ENCODE measurements at places on chromosomes 2 and 18.
A peak's percentile ranks its signal among the peaks of the same experiment; 100 is the strongest.

GRCh38 chr2:202090530-202090929 lies 17.5 kb downstream of the KIAA2012 start:
- DNase-seq, result peak; percentile 42

- no peak for DNase-seq
These were observed 39.4 kb downstream of the SPC25 start for GRCh38 chr2:168850846-168851245.

- no peak for DNase-seq
These were observed 309.0 kb upstream of the CDH2 start for GRCh38 chr18:28485918-28486317.

DNA sequence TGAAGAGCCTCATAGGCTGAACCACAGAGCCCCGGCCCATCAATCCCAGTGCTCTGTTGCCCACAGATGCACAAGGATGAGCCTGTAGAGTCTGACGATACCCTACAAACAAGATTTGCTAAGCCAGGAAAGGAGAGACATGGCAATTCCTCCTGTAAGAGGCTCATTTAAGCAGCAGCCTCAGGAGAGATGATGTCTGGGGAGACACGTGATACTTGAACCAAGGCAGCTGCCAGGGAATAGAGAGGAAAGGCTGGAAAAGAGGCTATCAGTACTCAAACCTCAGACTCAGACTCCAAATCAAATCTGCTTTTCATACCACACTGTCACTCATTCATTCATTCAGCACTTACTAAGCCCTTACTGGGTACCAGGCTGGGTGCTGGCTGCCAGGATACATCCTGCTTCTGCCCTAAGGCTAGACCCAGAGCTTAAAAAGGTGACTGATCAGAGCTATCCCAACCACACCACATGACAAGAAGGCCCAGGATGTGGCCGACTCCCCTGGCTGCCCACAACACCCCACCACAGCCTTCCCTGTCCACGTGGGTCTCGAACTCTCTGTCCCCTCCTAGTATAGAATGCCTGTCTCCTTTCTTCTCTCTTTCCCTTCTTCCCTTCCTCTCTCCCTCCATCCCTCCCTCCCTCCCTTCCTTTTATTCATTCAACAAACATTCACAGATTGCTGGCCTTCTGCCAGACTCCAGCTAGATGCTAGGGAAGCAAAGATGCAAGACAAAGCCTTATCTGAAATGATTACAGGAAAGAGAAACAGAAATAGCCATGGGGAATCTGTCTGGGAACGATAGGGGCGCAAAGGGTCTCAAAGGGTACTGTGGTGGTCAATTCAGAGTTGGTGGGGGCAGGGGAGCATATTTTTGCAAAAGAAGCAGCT lies 23.4 kb upstream of the KCNK3 start:
- DNase-seq, result no peak

DNA sequence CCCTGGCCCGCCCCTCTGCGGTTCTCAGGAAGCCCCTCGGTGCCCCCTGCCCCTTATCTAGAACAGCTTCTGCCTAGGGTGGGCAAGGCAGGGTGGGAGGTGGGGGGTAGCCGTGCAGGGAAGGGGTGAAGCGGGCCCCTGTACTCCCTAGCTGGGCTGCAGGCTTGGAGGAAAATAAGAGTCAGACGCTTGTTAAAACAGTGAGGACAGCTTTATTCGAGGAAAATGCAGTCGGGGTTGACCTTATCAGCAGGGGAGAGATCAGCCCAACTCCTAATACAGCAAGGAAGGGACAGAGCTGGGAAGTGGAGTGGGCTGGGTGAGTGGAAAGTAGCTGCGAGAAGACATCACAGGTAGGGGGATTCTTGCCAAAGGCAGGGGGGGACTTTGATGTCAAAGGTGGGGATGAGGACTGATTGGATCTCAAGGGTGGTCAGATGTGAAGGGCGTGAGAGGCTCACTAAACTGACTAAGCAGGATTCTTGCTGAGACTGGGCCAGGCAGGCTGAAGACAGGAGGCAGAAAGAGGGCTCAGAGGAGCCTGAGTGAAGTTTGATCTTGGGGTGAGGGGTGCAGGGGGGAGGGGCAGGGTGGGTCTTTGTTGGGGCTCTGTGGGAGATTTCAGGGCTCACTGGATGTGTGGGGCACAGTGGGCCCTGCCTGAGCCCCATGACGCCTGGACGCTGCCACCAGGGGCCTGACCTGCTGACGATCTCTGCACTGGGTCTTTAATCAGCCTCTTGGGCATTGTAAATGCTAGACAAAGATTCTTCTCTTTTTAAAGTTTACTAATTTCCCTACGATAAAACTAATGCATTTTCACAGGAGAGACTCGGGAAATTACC lies 29.9 kb downstream of the HPCAL1 start:
- no peak for DNase-seq

DNA sequence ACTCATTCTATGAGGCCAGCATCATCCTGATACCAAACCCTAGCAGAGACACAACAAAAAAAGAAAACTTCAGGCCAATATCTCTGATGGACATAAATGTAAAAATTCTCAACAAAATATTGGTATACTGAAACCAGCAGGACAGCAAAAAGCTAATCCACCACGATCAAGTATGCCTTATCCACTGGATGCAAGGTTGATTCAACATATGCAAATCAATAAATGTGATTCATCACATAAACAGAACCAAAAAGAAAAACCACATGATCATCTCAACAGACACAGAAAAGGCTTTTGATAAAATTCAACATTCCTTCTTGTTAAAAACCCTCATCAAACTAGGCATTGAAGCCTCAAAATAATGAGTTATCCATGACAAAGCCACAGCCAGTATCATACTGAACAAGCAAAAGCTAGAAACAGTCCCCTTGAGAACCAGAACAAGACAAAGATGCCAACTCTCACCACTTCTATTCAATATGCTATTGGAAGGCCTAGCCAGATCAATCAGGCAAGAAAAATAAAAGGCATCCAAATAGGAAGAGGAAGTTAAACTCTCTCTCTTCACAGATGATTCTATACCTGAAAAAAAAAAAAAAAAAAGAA lies 45.3 kb downstream of the RTTN start:
- DNase-seq, result no peak

GRCh38 chr2:203761121-203761520 lies 54.7 kb downstream of the CD28 start:
- DNase-seq, result no peak

DNA sequence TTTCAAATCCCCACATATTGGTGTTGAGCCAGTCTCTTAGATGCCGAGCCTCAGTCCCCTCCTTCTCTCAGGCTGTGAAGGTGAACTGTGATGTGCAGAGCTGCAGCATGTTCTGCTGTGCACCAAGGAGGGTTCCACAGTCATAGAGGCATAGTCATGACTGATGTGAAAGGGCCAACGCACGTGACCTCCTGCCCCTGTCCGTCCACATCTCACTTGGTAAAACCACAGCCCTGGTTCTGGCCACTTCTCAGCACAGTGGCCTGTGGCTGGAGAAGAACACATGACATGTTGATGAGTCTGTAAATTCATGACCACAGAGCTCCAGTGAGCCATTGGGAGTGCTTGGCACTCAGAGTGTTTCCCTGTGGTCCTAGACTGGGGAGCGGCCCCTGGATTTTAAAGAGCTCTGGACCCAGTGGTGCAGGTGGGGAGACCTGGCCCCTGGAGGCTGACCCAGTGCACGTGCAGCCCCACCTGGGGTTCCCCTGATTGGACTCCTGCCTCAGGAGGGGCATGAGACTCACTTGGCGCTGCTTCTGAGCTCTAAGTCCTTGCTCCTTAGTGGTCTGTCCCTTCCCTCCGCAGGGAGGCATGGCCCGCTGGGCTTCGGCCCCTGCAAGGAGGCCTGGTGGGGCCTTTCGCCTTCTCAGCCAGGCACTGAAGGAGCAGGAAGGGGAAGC lies 25.3 kb downstream of the INPP4A start:
- no peak for DNase-seq

DNA sequence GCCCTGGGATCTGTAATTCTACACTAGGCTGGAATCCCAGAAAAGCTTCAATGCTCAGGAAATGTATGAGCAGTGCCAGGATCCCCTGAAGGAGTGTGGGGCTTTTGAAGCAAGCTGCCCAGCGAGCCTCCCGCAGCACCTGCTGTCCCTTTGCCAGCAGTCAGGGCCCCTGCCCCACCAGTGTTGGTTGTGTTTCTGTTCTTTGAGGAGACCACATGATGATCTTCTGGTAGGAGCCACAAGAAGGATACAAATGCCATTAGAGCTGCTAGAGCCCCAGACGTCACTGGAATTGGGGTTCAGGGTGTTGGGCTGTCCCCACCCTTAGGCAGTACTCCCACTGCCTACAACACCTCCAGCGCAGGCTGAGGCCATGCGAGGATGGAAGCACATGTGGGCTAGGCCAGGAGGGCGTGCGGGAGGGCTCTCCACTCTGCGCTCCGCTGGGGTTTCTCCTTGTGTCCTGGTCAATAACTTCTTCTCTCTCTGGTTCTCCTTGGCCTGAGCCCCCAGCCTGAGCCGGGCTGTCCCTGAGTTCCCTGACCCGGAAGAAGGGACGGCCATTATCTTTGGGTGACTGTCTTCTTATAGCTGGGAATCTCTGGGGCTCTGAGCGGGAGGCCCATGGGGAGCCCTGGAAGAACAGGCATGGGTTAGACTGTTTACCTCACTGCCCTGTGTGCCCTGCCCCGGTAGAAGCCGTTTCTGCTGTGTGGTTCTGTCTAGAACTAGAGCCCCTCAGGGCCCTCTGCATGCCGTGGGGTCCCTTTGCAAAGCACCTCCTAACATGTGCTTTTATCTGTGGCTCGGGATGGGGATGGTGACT lies 73.9 kb downstream of the LRRFIP1 start:
- no peak for DNase-seq

DNA sequence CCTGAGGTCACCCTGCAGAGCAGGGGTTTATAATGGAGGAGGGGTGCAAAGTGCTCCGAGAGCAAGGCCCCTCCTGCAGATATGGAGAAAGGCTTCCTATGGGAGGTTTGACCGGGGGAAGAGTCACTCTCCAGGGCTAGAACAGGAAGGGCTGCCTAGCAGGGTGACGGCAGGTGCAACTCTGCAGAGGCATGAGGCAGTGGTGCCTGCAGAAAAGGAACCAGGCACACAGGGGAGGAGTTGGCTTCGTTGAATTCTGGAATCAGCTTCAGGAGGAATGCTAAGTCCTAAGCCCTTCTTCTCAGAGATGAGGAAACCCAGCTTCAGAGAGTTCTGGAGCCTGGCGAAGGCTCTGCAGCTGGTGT lies 17.5 kb upstream of the HPCAL1 start:
- DNase-seq, result no peak

DNA sequence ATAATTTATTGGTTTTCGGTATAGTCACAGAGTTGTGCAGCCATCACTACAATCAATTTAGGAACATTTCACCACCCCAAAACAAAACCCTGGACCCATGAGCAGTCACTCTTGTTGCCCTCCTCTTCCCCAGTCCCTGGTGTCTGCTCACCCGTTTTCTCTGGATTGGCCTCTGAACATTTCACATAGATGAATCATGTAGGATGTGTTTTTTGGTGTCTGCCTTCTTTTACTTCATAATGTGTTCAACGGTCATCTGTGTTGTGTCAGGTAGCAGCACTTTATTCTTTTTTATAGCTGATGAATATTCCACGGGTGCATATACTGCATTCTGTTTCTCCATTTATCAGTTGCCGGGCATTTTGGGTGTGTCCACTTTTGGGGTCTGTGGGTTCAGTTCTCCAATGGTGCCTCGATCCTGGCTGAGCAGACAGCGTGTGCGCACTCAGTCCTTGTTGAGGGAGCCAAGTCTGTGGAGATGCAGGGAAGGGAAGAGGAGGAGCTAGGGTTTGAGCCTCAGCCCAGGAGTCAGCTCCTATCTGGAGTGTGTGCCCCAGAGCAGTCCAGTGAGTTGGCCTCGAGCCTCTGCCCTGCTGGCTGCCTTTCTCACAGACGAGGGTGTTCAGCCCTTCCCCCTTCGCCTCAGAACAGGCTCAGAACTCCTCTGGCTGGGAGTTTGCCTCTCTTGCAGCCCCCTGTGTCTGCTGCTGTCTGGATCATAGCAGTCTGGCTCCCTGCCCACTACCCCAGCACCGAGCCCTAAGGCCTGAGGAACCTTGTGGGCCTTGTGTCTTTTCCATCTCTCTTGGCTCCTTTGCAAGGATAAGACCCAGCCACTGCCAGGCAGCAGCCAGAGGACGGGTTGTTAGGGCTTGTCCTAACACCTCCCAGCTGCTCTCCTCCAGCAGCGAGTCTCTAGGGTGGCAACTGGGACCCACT lies 18.0 kb downstream of the C2orf74 start:
- peak; percentile 56 for DNase-seq

GRCh38 chr2:217285926-217286325 lies 426.1 kb upstream of the TNP1 start:
- DNase-seq, result no peak

DNA sequence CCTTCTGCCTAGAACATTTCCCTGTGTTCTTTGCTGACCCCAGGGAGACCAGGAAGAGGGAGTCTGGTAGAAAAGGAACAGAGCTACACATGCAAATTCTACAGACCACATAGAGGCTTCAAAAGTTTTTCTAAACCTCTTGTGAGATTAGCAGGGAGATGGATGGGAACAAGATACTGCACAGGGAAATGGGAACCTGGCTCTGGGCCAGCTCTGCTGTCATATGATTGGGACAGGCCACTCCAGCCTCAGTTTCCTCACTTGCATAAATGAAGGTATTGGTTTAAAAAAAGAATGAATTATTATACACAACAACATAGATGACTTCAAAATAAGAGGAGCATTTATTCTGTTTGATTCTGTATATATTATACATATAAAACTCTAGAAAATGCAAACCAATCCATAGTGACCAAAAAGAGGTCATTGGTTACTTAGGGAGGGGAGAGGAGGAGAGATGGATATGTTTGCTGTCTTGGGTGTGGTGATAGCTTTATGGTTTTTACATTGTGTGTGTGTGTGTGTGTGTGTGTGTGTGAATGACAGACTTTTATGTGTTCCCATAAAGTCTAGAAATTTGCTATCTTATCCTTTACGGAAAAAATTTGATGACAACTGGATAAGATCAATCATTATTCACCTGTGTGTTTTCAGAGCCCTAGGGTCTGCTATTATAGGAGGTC lies 115.5 kb downstream of the MGAT5 start:
- DNase-seq, result no peak

GRCh38 chr2:240024766-240025165 lies 376 bp downstream of the NDUFA10 start:
- DNase-seq, result no peak

- DNase-seq, result no peak
These were observed 7.0 kb upstream of the LDAH start for GRCh38 chr2:20829861-20830260.

GRCh38 chr2:34096562-34097171 lies 497.6 kb upstream of the FAM98A start:
- peak; percentile 47 for DNase-seq

DNA sequence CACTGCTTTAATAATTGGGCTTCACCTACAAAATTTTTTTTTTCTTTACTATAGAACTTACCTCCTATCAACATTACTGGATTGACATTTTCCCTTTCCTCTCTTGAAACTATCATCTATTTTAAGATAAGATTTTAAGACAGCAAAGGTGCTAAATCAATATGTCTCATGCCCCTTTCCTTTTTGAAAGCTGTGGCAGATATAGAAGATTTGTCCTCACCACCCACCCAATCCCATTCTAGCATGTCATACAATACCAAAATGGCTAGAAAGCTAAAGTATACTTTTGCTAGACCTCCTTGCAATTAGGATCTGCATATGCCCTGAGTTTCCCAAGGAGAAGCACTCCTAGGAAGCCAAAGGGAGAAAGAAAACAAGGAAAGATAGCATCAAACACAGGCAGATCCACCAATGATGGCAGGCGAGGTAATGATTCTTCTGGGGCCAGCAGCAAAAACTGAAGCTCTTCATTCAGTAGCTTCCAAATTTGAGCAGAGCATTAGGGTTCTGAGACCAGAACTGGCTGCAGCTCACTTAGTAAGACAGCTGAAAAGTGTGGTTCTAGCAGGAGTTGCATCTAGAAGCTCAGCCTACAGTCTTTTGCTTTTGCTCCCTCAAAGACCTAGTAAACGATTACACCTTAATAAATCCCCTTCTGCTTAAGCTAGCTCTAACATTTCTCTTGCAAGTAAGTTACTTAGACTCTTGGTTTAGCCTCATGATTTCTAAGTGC lies 242.1 kb downstream of the ZEB2 start:
- DNase-seq, result no peak

Measured in NCI-H446 (cell line).